Ecto neural progenitor cell (in vitro differentiated cells): ENCODE measurements at places on chromosomes 2 and 18.

DNA sequence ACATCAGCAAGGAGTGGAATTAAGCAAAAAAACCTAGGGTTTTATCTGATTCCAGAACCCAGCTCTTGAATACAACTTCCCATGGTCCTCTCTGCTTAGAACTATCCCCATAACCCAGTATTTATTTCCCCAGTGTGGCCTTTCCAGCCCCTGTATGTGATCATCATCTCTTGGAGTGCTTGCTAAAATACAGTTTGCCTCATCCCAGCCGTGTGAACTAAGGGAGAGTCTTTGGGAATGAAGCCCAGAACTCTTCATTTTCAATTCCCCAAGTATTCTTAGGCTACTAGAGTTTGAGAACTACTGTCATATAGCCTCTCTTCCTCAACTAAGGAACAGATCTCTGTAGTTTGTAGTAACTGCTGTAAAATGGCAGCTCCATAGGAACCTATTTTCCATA is 173.1 kb downstream of the LCLAT1 start:
- DNase-seq, result no peak

GRCh38 chr2:68499133-68499532 is 31.7 kb downstream of the APLF start:
- DNase-seq, result no peak

DNA sequence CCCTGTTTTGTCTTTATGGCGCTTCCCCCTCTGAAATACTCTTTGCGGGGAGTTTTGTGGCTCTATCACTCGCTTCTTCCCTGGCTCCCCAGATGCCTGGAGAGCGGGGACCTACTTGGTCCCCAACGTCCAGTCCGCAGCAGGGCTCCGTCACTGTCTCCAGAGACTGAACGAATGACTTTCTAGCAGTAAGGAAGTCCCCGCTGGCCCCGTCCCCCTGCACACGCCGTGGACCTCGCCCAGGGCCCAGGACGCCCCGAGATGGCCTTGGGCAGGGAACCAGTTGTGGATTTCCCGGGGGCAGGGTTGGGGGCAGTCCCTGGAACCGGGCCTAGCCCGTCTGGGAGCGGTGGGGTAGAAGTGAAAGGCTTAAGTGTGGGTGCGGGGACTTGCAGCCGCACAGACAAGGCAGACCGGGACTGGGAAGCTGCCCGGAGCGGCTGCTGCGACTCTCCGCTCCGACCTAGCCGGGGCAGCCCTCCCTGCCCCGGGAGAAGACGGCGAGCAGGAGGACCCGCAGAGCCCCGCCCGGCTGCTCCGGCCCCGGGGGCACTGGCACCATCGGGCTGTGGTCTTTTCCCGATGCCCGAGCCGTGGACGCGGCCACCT is 821 bp upstream of the EPHA4 start:
- peak; percentile 81 for DNase-seq

DNA sequence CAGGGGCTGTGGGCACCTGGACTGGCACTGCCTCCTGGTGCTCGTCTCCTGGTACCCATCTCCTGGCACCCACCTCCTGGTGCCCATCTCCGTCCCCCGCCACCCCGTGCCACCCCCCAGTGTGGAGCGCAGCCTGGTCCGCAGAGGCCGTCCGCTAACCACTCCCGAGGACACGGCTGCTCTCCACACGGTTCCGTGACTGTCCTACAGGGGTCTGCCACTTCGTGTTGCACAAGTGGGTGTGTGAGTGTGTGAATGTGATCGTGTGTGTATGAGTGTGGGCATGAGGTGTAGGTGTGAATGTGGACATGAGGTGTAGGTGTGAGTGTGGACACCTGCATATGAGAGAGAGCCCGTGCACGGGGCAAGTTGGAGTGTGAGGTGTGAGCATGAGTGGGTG is 119.4 kb upstream of the HS6ST1 start:
- DNase-seq, result peak; percentile 32

GRCh38 chr2:134122610-134123009 is 131.3 kb upstream of the MGAT5 start:
- DNase-seq, result peak; percentile 41

DNA sequence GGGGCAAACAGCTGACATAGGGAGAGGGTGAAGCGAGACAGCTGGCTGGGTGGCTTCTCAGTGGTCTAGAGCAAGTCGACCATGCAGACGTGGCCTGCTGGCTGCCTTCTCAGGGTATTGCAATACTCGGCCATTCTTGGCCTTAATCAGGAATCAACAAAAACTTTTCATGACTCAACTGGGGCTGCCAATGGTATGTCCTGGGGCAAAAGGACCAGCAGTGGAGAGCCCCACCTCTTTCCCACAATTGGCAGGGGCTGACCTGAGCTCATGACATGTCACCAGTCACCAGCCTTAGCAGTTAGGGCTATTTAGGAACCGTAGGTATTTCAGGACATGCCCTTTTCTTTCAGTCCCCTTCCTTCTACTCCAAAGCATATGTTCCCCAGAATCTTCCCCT is 19.1 kb downstream of the PLA2R1 start:
- DNase-seq, result no peak

DNA sequence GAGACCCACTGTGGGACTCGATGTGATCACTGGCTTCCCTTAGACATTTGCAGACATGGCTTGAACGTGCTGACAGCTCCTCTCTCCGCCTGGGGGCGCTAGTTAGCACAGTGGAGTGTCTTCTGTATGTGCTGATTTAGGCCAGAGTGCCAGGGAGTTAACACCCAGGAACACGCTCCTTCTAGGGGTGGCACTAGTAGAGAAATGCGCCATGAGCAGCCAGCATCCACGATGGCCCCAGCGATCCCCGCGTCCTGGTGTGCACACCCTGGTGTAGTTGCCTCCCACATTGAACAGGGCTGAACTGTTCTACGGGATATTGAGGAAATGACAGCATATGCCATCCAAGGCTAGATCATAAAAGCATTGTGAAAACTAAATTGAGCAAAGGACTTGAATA is 11.4 kb upstream of the NMUR1 start:
- DNase-seq, result no peak

DNA sequence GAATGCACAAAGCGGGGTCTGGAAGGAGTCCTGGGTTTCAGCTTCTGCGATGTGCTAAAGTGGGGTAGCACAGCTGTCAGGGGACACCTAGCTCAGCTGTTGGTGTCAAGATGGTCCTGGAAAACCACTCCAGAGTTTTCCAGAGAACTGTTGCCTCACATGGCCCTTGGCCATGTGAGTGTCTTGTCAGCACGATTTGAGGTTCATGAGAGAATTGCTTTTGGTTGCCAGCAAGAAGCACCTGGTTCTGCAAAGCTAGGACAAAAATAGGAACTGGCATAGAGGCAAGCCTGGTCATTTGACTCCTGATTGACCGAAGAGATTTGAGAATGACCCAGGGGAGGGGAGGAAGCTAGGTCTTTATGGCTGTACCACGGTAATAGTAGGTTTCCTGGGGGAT is 50.4 kb upstream of the CTLA4 start:
- DNase-seq, result no peak

GRCh38 chr2:201208563-201209252 is 25.8 kb downstream of the CASP10 start:
- DNase-seq, result no peak

GRCh38 chr18:3692691-3693090 is 242.7 kb downstream of the TGIF1 start:
- no peak for DNase-seq

GRCh38 chr2:71743995-71744675 is 290.8 kb downstream of the DYSF start:
- no peak for DNase-seq

DNA sequence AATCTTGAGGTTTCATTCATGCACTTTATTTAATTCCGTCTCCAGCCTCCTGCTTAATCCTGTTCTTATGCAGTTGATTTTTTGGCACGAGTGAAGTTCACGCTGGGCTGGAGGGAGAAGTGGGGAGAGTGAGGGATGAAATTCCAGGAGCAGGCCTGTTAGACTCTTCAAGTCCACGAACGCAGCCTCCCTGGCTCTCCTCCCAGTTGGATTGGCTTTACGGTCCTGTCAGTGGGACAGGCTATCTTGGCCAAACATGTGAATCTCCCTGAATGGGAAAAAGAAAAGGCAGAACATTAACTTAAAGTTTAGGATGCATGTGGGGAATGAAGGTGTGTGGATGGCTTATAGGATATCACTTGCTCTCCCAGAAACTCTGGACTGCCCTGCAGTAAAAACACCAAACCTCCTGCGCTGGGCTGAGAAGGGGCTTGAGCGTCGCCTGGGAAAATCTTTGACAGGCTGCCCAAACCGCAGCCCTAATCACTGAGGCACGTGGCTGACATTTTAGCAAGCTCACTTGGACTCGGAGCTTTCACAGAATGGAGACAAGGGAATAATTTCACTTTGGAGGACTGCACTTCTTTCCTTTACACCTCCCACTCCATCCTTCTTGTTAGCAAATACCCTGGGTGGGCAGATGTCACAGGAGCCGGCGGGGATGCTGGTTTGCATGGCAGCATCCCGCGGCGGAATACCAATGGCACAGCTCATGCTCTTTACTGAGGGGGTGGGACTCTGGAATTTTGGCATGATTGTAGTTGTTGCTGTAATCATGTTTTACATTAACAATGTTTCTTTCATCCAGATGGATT is 93.9 kb downstream of the ACKR3 start:
- DNase-seq, result peak; percentile 19

DNA sequence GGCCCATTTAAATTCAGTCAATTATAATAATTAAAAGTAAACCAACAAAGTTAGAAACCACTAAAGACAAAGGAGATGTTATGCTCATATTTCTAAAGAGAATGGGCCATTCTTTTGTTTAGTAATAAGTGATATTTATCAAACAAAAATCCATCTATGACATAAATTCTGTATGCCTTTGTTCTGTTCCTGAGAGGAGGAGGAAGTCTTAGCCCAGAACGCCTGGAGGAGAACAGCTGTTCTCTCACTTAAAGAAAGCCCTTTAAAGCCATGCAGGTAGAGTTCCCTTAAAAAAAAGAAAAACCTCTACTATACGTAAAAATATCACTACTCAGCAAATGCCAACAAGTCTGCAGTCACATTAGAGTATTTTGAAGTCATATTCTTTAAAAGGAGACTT is 15.5 kb downstream of the LAMA1 start:
- DNase-seq, result no peak

DNA sequence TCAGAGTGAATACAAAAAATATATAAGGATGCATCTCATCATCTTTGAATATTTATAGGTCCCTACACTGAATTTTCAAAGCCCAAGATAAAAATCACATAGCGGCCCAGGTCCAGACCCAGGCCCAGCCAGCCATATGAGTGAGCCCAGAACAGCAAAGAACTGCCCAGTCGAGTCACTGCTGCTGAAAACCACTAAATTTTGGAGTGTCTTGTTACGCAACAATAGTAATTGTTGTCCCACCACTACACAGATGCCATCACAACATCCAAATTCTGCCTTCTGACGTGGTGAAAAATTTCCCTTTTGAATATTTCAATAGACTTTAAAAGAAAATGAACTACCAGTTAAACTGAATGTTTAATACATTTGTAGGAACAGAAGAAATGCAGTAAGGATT is 5.7 kb downstream of the C18orf32 start:
- DNase-seq, result no peak

DNA sequence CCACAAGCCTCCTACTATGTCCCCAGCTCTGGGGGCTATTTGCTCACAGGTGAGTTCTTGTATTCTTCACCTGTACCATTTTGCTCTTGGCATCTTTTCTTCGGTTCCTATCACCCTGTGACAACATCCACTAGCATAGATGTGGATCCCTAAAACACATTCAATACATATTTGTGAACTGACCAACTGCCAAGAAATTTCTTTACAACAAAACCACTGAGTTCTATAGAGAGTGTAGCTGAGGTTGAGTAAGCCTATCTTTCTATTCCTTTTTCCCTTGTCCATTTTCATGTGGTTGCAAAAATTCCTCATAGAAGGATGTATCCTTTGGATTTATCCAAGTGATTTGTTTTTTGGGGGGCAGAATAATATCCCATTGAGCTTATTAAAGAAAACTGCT is 192.7 kb upstream of the ITGA4 start:
- DNase-seq, result no peak

GRCh38 chr2:174681099-174682006 is 82.9 kb downstream of the CHRNA1 start:
- no peak for DNase-seq

- no peak for DNase-seq
Measured at GRCh38 chr2:13607139-13607538, 890.4 kb downstream of the TRIB2 start.

DNA sequence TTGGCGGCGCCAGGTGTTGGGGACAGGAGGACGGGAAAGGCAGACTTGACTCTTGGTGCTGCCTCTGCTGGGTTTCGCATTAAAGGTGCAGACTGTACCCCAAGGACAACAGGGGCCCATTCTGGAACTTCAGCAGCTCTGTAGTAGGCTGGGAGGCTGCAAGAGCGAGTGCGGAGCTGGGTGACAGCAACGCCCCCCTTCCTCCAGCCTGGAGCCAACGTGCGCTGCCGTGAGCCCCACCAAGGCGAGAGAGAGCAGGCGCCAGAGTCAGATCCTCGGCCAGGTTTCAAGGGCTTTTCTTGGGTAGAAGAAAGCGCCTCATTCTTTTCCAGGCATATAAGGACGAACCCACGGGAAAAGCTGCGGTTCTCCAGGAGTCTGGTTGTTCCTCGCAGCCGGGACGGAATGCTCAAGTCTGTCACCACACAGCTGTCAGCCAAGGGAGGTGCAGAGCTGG is 1.9 kb downstream of the DOK6 start:
- peak; percentile 61 for DNase-seq

DNA sequence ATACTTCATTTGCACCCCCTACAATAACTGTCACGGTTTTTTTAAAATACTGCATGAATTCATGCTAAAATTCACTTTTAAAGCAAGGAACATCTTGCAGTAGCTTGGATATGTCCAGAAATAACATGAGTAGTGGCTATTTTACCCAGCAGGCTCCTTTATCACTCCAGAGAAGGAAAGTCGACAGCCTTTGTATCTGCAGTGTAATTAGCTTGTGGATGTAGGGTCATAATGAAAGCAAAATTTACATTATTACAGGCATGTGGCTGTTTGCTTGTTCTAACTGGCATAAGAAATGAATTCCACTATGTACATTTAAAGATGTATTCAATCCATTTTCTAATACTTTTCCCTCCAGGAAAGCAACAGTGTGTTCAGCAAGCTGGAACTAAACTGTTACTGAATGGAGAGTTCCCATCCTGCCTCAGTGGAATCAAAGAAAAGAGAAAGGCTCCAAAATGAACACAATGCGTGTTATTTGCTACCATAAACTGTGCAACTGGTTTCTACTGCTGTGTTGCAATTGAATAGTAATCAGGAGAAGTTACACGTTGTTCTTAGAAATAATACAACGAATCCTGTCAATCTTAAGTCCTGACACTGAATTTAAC is 321.2 kb upstream of the VRK2 start:
- no peak for DNase-seq

DNA sequence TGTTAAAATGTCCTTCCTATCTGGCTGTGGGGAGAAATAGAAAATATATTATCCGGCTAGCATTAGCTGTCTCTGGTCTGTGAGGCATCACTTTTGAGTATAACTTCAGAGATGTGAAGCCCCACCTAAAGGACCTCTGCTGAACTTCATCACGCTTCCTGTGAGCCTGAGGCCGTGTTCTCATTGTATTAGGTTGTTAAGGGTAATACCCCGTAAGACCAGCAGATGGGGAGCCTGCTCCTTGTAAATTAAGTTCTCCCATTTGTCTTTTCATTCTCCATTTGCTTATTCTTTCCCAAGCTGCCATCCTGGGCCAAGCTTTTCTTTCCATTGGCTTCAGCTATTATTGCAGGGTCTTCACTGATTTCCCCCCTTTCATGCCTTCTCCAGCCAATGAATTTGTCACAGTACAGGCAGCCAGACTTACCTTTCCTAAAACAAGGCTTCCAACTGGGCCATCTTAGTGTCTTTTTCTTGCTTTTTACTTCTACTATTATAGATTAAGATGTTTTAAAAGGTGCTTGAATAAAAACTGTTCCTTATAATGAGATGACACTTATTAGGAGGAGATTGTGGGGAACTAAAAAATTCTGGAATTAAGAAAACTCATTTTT is 12.4 kb downstream of the NIF3L1 start:
- DNase-seq, result peak; percentile 65

GRCh38 chr2:39361511-39361910 is 75.6 kb downstream of the MAP4K3 start:
- DNase-seq, result no peak
